Neural crest cell (in vitro differentiated cells): ENCODE measurements at places on chromosomes 7 and 10. TPM values are rescaled to one million over a fixed set of nuclear protein-coding genes. Genes with fewer than 3 reads are reported as not detected.

- H3K4me1 ChIP-seq = peaks cover 10% of the 10 kb centered on the region
- H3K36me3 ChIP-seq = no peaks in the 10 kb centered on the region
- H3K27me3 ChIP-seq = peaks cover 3% of the 10 kb centered on the region
- no peak overlapping the region for H3K27ac ChIP-seq
- no peak overlapping the region for H3K4me3 ChIP-seq
These were observed 6.5 kb downstream of the C10orf95 start for GRCh38 chr10:102444851-102445250.

Gene HOXA3
- 10.6 and 11.3 TPM in 2 replicates for total RNA-seq

DNA sequence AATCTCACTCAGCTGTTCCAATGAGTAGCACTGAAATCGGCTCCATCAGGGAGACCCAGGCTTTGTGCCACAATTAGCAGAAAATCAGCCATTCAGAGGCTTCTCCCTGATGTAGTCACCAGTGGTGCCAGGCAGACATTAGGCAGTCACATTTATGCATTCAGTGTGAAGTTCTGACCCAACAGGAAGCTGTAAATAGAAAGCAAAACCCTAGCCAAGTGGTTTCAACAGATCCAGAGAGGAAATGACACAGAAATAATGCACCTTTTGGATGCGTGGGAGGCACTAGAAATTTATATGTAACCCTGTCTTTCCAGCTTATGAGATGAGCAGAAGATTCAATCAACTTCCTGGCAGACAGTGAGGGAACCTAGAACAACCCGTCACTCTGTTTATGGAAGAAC is 186.4 kb downstream of the PDE1C start:
- peaks cover 4% of the 10 kb centered on the region for H3K36me3 ChIP-seq
- no peak overlapping the region for H3K4me3 ChIP-seq
- no peak overlapping the region for H3K27ac ChIP-seq
- H3K27me3 ChIP-seq = no peaks in the 10 kb centered on the region
- no peaks in the 10 kb centered on the region for H3K4me1 ChIP-seq

DNA sequence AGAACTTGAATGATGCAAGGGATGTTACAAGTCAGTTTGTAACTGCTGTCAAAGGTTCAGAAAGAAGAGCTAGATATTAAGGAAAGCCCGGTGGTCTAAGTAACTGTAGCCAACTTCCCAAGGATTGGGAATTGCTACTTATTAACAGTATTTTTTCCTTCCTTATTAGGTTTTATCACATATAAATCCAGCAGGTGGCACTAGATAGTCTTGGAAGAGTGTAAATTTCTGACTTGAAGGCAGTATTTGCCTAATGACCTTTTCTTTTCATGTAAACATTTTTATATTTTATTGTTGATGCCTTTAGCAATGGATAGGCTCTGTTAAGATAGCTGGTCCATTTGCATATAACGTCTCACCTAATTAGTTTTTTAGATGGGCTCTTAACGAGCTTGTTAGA is 51.2 kb downstream of the ANLN start:
- DNase-seq = no peak
- H3K27ac ChIP-seq = no peak overlapping the region
- H3K4me3 ChIP-seq = no peak overlapping the region
- H3K4me1 ChIP-seq = no peaks in the 10 kb centered on the region
- H3K27me3 ChIP-seq = no peaks in the 10 kb centered on the region

DNA sequence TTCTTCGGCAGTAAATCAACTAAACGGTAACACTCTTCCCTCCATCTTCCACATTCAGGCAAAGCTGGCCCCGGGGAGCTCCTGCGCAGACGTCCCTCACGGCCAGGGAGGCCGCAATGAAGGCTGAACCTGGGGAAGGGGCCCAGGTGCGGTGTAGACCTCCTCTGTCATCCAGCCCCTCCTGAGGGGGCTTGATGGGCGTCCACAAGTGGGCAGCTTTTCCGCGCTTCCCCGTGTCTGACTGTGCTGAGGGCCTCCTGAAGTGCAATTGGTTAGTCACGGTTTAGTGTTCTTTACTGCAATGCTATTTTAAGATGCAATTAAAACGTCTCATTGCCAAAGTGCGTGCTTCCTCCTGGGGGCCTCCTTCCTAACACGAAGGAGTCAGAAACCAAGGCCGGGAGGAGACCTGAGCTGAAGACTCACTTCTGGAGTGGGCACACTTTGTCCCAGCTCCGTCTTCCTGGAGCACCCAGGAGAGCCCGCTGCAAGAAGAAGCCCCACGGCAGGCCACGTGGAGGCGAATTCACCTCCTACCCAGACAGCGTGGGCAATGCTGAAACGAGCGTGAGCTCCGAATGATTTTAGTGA is 173.3 kb downstream of the ELFN1 start:
- peaks cover 5% of the 10 kb centered on the region for H3K4me1 ChIP-seq
- H3K27me3 ChIP-seq = no peaks in the 10 kb centered on the region
- no peak overlapping the region for H3K4me3 ChIP-seq
- H3K36me3 ChIP-seq = no peaks in the 10 kb centered on the region
- H3K27ac ChIP-seq = no peak overlapping the region

Gene NKX2-3
- total RNA-seq = not detected in 2 replicates

GRCh38 chr10:28674782-28675181 is 2.5 kb upstream of the BAMBI start:
- H3K27ac ChIP-seq = no peak overlapping the region
- H3K4me3 ChIP-seq = peak overlapping the region; percentile 11
- no peak for DNase-seq
- peaks cover 85% of the 10 kb centered on the region for H3K27me3 ChIP-seq
- peaks cover 23% of the 10 kb centered on the region for H3K4me1 ChIP-seq

Gene SYT15B
- total RNA-seq = 0.12 and 0.16 TPM in 2 replicates

- DNase-seq = no peak
- no peaks in the 10 kb centered on the region for H3K36me3 ChIP-seq
- peaks cover 2% of the 10 kb centered on the region for H3K27me3 ChIP-seq
- H3K4me3 ChIP-seq = no peak overlapping the region
- no peaks in the 10 kb centered on the region for H3K4me1 ChIP-seq
These were observed 24.0 kb upstream of the EEPD1 start for GRCh38 chr7:36129048-36129534.
